ENCODE measurements at places on chromosomes 13 and 19.

DNA sequence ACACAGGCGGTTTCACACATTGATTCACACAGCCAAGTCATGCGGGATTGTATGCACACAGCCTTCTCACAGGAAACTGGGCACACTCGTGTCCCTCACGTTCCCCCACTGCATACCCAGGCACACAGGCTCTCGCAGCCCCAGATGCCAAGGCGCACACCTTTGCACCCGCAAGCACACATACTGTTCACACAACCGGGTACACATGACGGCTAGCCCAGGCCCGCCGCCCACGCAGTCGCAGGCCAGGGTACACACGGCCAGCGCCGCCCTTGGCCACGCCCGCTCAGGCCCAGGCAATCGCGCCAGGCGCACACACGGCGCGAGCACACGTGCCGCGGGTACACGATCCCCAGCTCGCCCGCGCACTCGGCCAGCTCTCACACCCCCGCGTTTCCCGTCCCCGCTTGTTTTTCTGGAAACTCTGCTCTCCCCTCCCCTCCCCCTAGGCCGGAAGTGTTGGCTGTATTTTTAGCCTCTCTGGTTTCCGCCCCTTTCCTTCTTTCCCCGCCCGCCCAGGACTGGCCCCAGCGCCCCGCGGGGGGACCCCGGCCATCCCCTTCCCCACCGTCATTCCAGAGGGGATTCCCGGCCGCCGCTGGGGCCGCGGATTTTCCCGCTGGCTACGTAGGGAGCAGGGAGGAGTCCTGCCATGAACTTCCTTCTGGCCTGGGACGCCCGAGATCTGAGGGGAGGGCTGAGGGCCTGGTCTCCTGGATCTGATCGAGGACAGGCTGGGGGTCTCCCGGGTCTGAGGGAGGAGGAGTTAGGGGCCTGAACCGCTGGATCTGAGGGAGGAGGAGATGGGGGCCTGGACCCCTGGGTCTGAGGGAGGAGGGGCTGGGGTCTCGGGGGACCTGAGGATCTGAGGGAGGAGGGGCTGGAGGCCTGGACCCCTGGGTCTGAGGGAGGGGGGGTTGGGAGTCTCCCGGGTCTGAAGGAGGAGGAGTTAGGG lies 4.0 kb upstream of the ZFP36 start:
- peak; percentile 93 for DNase-seq

GRCh38 chr13:38381890-38382289 lies 32.2 kb downstream of the UFM1 start:
- peak; percentile 34 for DNase-seq

- DNase-seq, result no peak
These were observed 16.5 kb downstream of the C2CD4C start for GRCh38 chr19:392375-392970.

DNA sequence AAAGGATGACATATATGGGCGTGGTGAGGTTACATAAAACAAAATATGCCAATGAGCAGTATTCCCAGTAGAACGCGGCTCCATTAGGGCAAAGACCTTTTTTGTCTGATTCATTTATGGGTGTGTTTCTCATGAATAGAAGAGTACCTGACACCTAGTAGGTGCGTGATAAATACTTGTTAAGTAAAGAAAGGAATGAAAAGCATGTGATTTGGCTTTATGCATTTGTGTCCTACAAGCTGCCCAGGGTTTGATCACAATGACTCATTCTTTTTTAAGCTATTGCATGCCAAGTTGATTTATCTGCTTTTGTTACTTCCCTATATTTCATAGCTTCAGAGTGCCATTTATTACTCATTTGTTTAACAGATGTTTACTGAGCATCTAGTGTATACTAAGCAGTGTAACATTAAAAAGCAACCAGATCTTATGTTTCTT lies 19.1 kb upstream of the KCTD4 start:
- DNase-seq, result peak; percentile 84

- no peak for DNase-seq
These were observed 17.8 kb upstream of the IGLON5 start for GRCh38 chr19:51293571-51294210.

- DNase-seq, result peak; percentile 77
These were observed 58.5 kb downstream of the ARHGAP35 start for GRCh38 chr19:46919324-46919723.

DNA sequence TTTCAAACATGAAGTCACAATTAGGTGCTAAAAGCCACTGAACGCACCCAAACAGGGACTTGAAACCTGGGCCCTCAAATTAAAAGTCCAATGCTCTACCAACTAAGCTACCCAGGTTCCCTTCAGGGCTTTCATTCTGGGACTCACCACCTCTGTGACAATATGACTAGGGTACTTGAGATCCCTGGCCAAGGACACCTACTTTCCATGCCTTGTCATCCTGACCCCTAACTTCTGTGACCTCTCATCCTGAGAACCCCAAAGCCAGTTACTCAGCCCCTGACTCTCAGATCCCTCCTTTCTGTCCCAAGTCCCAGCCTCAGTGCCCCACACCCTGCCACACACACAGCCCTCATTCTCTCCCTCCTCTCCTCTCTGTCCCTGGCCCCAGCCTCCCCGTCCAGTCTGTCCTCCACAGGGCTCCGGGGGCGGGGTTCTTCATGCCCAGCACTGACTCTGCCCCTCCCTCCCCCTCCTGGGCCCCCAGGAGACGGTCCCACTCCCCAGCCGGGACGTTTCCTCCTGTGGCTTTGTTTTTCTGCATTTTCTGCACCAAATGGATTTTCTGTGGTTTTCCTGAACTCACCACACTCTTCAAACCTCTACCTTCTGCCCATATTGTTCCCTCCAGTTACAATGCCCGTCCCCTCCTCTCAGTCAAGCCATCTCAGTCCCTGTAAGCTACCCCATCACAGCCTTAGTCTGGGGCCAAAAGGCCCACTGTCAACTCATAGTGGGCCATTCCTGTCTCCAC lies 7.0 kb downstream of the RCN3 start:
- no peak for DNase-seq

- DNase-seq, result no peak
These were observed 13.8 kb downstream of the HRC start for GRCh38 chr19:49141352-49141751.

All from fibroblast of skin of right quadriceps (primary cell).